ENCODE measurements at places on chromosomes 13 and 19.

DNA sequence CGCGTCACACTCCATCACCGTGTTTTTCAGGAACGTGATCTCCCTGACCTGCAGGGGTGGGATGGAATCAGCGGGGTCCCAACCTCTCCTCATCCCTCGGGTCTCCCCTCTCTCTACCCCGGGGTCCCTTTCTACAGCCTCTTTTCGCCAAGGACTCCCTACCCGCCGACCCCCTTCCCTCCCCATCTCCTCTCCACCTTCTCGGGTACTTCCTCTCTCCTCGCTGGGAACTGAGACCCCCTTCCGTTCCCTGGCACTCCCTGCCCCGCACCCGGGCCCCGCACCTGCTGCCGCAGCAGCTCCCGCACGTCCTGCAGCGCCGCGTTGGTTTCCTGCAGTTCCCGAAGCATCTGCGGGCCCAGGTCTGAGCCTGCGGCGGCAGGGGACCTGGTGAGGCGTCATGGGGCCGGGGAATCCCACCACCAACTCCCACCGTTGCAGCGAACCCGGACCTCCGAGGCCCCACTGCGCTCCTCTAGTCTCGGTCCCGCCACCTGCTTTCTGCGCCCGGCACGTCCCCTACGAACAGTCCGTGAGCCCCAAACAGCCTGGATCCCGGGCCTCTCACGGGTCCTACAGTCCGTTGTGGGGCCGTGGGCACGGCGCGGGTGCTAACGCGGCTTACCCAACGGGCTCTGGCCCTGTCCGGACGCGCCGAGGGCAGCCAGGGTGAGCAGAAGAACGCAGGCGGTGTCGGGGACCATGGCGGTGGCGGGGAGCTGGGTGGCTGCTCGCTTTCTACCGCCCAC is at the start of gene COMP:
TSS of gene COMP (minus strand) at position 740 of the 749 bp plus-strand sequence. CDS start at position 704, 36 bp downstream.
- no peak for DNase-seq

DNA sequence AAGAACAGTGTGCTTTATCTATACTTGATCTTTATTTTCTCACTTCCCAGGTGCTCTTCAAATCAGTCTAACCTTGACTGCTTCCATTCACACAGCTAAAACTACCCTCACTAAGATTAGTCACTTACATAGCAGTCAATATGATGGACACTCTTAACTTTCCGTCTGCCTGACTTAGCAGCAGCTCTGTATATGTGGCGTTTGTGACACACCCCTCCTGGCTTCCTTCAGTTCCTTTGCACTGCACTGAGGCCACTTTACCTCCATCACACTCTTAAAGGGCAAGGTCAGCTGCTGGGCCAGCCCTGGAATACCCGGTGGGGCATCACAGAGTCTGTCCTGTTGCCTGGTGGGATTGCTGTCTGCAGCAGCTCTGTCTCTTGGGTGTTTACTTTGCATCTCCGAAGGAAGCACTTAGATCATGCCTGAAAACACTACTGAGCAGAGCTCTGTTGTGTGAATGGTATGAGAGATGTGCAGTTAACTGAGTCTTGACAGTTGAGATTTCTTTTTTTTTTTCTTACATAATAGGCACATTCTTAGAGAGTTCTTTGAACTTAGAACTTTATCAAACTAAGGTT is 35.6 kb upstream of the IL17D start:
- DNase-seq: no peak

- no peak for DNase-seq
Measured at GRCh38 chr13:72523593-72523992, 203.8 kb downstream of the MZT1 start.

GRCh38 chr19:20247016-20247683 is 80.1 kb downstream of the ZNF486 start:
- peak; percentile 46 for DNase-seq

DNA sequence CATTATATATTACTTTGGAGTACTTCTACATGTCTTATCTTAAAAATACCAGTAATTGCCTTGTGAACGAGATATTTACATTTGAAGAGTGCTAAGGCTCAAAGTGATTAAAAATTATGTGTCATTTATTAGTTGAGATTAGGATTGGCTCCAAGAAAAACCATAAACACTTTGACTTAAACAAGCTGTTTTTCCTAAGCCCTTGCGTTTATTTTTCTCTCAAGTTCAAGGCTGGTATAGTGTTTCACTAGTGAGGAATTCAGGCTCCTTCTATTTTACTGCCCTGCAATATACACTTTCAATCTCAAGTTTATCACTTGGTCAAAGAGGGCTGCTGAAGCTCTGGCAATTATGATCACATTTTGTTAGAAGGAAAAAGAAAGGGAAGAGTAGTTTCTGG is 49.9 kb downstream of the UFM1 start:
- DNase-seq: no peak

GRCh38 chr13:73369095-73369494 is 310.3 kb downstream of the KLF5 start:
- no peak for DNase-seq

- DNase-seq: no peak
Measured at GRCh38 chr19:8212212-8212611, 3.0 kb downstream of the CERS4 start.

- DNase-seq: no peak
Measured at GRCh38 chr13:20969182-20969581, 66.6 kb upstream of the XPO4 start.

- no peak for DNase-seq
Measured at GRCh38 chr19:33697766-33698165, 76.0 kb downstream of the CHST8 start.

- no peak for DNase-seq
Measured at GRCh38 chr13:28442839-28443238, 52.1 kb downstream of the FLT1 start.

DNA sequence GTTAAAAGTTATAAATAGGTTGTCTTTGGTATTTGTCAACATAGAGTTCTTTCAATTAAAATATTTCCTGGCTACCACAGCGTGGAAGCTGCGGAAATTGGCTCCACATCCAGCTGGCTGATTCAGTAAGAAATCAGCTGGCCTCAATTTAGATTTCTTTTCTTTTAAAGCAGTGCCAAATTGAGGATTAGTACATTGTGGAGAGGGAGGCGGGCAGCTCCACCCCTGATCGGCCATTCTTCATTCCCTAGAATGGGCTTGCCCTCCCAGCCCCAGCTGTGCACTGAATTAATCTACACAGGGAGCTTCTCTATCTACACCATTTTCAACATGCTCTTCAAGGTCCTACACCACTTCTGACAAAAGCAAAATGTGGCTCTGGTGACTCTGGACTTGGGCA is 624.8 kb downstream of the DACH1 start:
- no peak for DNase-seq

GRCh38 chr13:58978331-58978730 is 1185.4 kb downstream of the DIAPH3 start:
- DNase-seq: no peak

DNA sequence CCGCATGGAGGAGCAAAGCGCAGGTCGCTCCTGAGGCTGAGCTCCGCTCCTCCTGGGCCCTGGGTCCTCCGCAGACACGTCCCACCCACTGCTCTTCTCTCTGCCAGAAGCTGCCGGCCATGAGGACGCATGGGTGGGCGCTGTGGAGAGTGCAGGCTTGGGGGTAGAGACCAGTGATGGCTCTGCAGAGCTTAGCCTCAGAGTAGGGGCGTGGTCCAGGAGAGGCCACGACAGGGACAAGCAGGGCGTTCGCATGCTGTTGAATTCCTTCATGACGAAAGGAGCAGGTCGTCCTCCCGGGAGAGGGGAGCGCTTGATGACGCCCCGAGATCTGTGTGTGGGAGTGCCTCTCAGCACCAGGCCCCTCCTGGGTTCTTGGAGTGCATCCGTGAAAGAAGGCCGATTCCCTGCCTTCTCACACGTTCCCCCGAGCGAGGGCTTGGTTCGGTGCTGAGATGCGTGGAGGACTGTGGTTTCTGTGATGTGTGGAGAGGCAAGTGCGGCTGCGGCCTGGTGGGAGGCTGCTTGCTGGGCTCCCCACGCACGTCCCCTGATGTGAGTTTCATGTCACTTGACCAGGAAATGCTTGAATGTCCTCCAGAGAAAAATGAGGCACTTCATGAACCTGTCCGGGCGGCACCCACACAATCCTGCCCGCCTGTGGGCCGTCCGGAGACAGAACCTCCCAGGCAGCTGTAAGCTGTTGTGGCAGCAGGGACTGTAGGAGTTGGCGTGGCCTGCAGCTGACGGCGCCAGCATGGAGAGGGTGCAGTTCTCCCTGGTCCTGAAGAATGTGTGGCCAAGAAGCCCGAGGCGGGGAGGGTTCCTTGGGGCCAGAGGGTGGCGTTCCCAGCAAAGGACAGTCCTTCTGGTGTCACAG is 4.5 kb downstream of the SF3A2 start:
- DNase-seq: no peak

GRCh38 chr19:43452582-43452981 is 12.8 kb downstream of the LYPD3 start:
- no peak for DNase-seq

GRCh38 chr13:23391752-23392151 is 41.8 kb downstream of the SACS start:
- DNase-seq: no peak

DNA sequence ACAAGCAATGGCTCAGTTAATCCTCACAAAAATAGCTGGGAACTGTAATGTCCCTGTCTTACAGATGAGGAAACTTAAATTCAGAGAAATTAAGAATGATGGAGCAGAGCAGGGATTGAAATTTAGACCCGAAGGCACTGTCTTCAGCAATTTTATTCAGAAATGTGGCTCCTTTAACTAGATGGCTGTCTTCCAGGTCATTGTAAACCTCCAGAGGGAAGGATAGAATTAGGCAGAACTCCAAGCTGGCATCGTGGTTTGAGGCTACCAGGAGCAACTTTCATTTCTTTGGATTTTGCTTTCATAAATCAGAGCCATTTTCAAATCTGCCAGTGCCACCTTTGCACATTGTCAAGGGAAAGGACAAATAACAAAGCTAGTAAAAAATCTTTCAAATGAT is 339.0 kb downstream of the DCT start:
- no peak for DNase-seq

GRCh38 chr19:53957448-53958167 is 5.1 kb upstream of the CACNG8 start:
- DNase-seq: no peak

Data from NCI-H1436 (cell line).